ENCODE measurements at places on chromosomes 16 and 17.

DNA sequence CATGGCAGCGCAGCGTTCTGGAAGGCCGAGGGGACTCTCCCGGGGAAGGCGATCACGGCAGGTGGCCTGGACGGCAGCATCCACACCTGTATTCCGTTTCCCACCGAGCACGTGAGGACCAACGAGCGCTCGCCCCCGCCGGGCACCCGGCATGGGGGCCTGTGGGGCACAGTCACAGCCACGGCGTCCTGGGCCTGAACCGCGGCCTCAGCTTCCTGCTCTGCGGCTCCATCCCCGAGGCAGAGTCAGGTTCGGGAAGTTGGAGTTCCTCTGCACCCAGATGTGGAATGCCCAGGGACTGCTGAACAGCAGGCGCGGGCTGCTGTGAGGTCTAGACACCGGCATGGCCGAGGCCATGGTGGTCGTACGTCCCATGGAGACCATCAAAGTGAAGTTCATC, 1713.9 kb downstream of the TP53TG3F start:
- no peak for DNase-seq

- DNase-seq, result no peak
Observed at GRCh38 chr16:11658896-11659708, 9.2 kb upstream of the SNN start.

DNA sequence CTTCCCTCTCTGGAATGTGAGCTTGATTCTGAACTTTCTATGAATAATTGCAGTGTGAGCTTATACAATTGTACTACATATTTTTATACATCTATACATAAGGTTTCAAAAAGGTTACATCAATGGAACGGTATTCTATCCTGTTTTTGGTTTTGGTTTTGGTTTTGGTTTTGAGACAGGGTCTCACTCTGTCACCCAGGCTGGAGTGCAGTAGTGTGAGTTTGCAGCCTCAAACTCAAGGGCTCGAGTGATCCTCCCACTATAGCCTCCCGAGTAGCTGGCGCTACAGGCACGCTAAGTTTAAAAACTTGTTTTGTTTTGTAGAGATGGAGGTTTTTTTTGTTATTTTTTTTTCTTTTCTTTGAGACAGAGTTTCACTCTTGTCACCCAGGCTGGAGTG, 1.1 kb downstream of the CTRB1 start:
- no peak for DNase-seq

- peak; percentile 90 for DNase-seq
Observed at GRCh38 chr17:2250140-2251095, 53.2 kb downstream of the SMG6 start.

- DNase-seq, result peak; percentile 34
Observed at GRCh38 chr17:49434821-49435670, 20.4 kb upstream of the PHB1 start.

DNA sequence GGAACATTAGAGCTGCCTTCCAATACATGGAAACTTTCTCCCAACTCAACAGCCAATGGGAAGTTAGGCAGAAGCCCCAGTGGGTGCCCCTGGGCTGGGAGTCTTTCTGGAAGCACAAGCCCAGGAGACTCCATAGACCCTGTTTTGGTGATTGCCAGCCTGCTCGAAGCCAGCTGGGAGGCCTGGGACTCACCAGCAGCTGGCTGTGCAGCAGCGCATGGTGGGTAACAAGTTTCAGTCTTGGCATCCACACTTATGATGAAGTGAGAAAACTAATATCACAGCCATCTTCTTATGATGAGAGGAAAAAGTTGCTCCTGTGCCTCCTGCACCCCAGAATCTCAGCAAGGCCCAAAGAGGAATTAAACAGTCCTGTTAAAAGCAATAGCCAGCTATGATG, 522.5 kb upstream of the CDH5 start:
- no peak for DNase-seq

DNA sequence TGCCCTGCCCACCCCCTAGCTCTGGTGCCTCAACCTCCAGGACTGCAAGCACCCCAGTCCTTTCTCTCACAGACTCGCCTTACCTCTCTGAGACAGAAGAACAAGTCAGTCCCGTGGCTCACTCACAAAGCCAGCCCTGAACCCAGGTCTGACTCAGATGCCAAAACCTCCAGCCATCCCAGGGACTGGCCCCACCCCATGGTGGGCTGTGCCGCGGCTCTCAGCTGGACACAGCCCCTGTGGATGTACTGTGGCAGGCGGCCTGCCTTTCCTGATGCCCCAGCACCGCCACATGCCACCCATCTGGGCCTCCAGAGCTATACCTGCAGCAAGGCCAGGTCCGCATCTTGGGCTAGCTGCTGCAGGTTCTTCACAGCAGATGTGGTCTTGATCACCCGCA, 19.8 kb downstream of the MPG start:
- DNase-seq, result peak; percentile 48

DNA sequence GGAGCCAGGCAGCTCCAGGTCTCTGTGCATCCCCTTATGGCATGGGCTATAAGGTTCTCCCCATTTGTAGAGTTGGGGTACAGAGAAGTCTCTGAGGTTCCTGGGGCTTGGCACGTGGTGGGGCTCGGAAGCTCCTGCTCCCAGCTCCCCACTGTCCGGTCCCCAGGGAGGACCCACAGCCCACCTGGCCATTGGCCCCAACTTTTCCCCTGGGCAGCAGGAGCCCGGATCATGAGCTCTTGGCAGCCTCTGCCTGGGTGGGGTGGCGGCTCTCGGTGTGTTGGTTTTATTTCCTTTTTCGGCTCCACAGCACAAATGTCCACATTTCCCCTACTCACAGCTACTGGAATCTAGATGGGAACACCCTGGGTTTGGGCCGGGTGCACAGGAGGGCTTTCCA, 30.5 kb downstream of the GSE1 start:
- no peak for DNase-seq

- DNase-seq, result no peak
Observed at GRCh38 chr17:27570578-27570914, 60.4 kb upstream of the LGALS9 start.

DNA sequence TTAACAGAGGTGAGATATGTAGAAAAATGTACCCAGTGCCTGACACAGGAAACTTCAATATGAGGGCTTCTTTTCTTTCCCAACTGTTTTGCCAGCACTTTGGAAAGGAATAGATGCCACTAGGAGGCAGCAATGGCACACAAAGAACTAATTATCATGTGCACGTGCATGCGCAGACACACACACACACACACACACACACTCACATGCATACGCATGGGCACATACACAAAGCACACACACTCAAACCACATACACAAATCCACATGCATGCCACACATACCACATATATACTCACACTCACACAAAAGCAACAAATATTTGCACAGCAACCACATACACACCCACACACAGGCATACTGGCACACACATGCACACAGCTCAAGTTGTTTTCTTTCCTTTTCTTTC, 8.8 kb upstream of the CEP112 start:
- DNase-seq, result peak; percentile 86

GRCh38 chr16:30602616-30603277, 7.4 kb downstream of the ZNF689 start:
- no peak for DNase-seq
